Kidney epithelial cell (primary cell): ENCODE measurements at places on chromosomes 12 and 14. TPM values are rescaled to one million over a fixed set of nuclear protein-coding genes. Genes with fewer than 3 reads are reported as not detected.

GRCh38 chr14:38950676-38951075, 152.4 kb downstream of the SEC23A start:
- DNase-seq: no peak

Gene LALBA
- total RNA-seq: not detected in 2 replicates

- DNase-seq: no peak
Observed at GRCh38 chr12:123363390-123363739, 1.3 kb downstream of the SBNO1 start.

GRCh38 chr14:103066399-103066798, 9.1 kb upstream of the CDC42BPB start:
- no peak for DNase-seq

- no peak for DNase-seq
Observed at GRCh38 chr12:12302976-12303375, 36.1 kb upstream of the LRP6 start.

DNA sequence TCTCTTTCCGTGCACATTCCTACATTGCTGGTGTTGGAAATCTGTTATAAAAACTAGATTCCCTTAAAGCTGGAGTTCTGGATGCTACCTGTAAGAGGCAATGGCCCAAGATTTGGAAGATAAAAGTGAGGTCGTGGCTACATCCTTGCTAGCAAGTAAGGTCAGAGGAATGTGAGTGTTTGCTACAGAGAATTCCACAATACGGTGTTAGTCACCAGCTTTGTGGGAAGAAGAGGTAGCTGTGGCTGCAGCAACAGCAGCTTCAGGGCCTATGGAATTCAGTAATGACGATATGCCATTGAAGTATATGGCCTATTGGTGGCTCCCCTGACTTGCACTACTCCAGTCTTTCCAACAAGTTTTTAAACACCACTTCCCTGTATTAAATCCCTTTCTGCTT, 227.7 kb upstream of the TMEM260 start:
- peak; percentile 63 for DNase-seq

GRCh38 chr12:51925346-51926063, 18.2 kb downstream of the ACVRL1 start:
- DNase-seq: no peak

GRCh38 chr12:560691-561390, 101.1 kb downstream of the B4GALNT3 start:
- no peak for DNase-seq

DNA sequence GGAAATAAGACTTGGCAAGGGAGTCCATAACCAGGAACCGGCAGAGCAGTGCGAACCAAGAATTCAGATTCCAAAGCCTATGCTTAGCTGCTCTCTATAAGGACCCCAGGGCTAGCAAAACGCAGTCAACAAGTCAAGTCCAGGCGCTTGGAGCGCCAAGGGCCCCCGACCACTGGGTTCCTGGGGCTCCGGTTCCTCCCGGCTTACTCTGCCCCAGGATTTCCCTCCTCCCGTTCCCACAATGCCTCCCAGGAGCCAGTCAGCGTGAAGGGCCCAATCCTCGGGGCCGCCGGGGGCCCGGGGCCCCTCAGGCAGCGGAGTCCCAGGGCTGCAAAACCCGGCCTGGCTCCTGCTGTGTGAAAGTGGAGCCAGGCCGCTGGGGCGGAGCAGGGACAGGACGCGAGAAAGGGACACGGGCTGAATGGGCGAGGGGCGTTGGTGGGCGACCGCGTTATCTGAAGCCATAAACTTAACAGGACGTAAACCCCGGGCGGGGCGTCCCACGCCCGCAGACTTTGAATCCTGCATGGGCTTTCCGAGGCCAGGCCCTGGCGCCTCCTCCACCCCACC, 1.5 kb downstream of the KRT8 start:
- no peak for DNase-seq

Gene TIGAR
- total RNA-seq: 17.3 and 18.3 TPM in 2 replicates

Gene MYH6
- total RNA-seq: not detected in 2 replicates

GRCh38 chr12:61781021-61781581, 479.1 kb upstream of the USP15 start:
- DNase-seq: no peak

- DNase-seq: no peak
Observed at GRCh38 chr12:88952562-88952942, 372.3 kb upstream of the KITLG start.

GRCh38 chr12:68180792-68181744, 21.5 kb upstream of the IFNG start:
- no peak for DNase-seq
